ENCODE measurements at places on chromosomes 1 and 21.

DNA sequence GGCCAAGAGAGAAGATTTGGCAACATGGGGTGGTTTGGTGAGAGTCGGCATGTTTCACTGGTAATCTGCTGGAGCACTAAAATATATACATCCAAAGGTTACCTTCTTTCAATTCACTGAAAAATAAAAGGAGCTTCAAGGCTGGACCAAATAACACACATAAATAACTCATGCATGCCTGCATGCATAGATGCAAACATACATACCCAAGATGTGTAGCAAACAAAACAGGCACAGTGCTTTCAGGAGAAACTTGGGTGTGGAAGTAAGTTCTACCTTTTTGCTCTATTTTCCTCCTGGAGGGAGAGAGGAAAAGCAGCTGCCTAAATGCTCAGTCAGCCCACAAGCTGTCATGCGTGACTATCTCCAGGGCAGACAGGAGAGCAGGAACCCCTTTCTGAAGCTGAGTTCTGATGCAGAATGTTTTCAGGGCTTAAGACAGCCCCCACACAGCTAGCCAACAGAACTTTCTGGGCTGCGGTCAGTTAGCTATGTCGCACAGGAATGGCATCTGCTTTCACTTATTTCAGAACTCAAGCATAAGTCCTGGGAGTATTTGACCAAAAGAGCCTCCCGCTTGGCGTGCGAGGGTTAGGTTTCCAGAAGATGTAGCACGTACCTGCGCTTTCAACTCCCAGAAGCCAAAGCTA is 166.2 kb downstream of the TOMM20 start:
- no peak for DNase-seq

- DNase-seq = no peak
These were observed 97.4 kb downstream of the PATJ start for GRCh38 chr1:61839679-61840078.

DNA sequence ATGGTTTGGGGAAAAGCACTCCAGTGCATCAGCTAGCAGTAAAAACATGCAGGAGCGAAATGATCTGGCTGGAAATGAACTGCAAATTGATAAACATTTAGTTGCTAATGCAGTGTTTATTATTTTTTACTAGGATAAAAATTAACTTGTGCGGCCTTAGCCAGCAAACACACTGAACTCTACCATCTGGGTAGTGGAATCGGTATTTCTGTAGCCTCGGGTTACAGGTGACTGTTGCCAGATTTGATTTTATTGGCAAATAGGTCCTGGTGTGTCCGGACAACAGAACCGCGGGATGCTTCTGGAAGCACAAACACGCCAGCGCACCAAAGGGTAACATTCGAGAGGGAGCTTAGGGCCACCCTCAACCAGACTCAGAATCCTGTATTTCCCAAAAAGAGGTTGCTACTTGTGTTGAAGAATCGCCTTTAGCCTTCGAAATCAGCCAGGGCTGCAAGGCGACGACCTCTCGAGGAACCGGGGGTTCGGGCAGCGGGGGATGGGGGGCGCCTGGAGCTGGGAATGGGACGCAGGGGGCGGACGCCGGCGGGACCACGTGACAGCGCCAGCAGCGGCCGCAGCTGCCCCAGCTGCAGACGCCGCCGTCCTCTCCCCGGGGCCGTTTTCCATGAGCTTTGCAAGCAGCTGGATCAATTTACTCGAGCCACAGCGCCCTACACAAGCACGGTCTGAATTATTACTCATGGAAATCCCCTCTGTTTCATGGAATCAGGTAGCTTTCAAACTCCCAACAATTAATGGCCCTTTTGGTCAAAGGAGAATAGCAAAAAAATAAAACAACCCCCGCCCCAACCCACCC is 158.8 kb downstream of the TOMM20 start:
- DNase-seq = no peak

GRCh38 chr21:39056636-39057035 is 126.6 kb downstream of the PSMG1 start:
- DNase-seq = no peak

- DNase-seq = no peak
These were observed 58.4 kb upstream of the VCAM1 start for GRCh38 chr1:100661176-100661575.

DNA sequence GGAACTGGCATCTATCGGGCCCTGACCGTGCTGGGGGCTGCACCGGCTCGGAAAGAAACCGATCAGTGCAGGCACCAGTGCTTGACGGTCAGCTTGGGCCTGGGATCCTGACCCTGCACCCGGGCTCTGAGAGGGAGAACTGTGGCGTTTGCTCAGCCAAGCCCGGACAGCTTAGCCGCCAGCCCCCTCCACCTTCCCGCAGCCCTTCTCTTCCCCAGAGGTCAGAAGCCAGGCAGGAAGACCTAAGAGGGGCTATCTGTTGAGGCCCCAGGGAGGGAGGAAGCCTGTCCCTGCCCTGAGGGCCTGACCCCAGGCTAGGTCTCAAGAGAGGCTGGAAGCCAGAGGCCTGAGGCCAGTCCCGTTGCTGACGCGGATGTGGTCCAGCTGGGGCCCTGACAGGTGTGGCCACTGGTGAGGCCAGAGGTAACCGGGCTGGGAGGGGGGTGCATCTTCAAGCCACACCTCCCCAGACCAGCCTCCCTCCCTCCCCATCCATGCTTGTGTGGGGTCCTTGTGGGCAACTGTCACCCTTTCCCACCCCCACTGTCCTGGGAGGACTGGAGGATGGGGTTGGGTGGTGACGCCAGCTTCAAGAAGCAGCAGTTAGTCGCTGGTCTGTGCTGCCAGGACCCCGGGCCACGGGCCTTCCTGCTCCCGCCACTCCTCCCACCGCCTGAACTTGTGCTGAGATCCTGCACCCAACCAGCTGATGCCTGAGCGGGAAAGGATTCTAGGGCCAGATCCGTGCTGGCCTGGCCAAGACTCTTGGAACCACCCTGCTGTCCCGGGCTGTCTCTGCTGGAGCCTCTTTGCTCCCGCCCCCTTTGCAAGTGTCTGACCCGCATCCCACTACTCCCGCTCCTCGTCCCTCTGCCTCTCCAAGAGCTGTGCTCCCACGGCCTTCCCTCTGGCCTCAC is 2.6 kb upstream of the DVL1 start:
- no peak for DNase-seq

DNA sequence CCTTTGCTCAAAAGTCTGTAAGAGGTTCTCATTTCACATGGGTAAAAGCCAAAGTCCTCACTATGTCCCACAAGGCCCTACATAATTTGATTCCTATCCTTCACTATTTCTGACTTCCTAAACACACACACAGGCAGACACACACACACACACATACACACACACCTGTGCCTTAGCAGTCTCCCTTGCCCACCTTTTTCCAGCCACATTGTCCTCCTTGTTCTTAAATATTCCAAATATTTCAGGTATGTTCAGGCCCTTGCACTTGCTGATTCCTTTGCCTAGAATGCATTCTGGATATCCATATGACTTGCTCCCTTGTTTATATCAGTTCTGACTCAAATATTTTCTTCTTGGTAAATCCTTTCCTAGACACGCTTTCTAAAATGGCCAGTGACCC is 54.6 kb downstream of the NTNG1 start:
- no peak for DNase-seq
